ENCODE measurements at places on chromosomes 7 and 10.
A peak's percentile ranks its signal among the peaks of the same experiment; 100 is the strongest.

- no peaks in the 10 kb centered on the region for H3K36me3 ChIP-seq
- no peaks in the 10 kb centered on the region for H3K27me3 ChIP-seq
- peaks cover 56% of the 10 kb centered on the region for H3K4me1 ChIP-seq
These were observed 146.0 kb downstream of the RAPGEF5 start for GRCh38 chr7:22210967-22211366.

DNA sequence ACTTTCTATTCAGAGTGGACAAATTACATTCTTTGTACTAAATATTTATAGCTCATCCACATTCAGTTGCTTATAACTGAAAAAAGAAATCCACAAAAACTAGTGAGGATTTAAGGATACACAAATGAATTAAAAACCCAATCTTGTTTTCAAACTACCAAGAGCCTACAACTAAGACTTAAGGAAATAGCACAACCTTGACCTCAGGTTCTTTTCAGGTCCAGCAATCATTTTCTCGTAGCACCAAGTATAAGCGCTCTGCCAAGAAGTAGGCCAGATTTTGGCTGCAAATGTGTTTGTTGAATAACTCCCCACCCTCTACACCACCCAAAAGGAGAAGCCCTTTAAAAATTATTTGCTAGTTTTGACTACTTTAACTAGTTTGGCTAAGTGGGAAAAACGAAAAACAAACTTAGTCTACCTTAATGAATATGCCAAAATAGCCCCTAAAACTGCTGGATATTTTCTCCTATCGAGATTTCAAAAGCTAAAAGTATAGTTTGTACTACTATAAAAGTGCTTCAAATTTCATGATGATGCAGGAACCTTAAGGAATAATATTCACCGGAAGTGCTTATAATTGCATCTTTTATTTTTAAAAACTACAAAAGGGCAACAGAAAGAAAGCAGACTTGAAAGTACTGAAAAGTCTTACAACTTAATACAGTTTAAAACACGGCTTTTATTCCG is 2.7 kb upstream of the KMT2E start:
- H3K4me1 ChIP-seq: peaks cover 39% of the 10 kb centered on the region
- no peak for DNase-seq
- H3K36me3 ChIP-seq: no peaks in the 10 kb centered on the region
- no peaks in the 10 kb centered on the region for H3K27me3 ChIP-seq
- peak overlapping the region; percentile 100 for H3K27ac ChIP-seq

DNA sequence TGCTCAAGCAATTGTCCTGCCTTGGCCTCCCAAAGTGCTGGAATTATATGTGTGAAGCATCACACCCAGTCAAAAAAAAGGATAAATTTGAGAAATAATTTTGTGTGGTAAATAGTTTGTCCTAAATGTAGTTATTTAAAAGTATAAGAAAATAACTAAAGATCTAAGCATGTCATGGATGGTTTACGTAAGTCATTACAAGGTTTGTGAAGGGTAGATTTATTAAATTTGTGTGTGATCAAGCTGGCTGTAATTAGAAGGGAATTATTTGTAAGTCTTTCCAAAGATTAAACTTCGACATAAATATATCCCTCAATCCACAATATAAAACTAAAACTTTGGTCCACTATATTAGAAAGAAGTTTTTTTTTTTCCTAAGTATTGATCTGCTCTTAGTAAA is 28.6 kb downstream of the ORC5 start:
- H3K27me3 ChIP-seq: no peaks in the 10 kb centered on the region
- no peak overlapping the region for H3K4me3 ChIP-seq
- H3K27ac ChIP-seq: no peak overlapping the region
- peaks cover 6% of the 10 kb centered on the region for H3K4me1 ChIP-seq

DNA sequence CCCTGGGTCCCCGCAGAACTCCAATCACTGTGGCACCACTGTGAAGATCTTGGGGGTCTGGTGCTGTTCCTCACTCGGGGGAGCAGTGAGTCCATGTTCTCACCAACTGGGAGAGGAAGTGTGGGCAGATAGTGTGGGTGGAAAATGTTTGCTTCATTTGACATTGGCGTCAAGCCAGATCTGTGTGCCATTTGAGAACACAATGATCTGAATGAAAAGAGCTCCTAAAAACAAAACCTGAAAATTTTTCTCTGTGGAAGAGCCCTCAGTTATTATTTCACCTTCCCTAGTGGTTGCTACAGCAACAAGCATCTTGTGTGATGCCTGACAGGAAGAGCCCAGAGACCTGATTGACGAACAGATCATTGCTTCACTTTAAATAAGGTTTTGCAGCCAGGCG is 125.6 kb downstream of the VIPR2 start:
- DNase-seq: no peak
- H3K4me1 ChIP-seq: peaks cover 38% of the 10 kb centered on the region
- H3K27me3 ChIP-seq: no peaks in the 10 kb centered on the region
- peak overlapping the region; percentile 37 for H3K27ac ChIP-seq
- H3K4me3 ChIP-seq: no peak overlapping the region
- H3K36me3 ChIP-seq: no peaks in the 10 kb centered on the region

GRCh38 chr7:156051884-156052283 is 239.6 kb upstream of the SHH start:
- H3K27ac ChIP-seq: no peak overlapping the region
- DNase-seq: no peak
- H3K27me3 ChIP-seq: peaks cover 2% of the 10 kb centered on the region
- no peak overlapping the region for H3K4me3 ChIP-seq
- no peaks in the 10 kb centered on the region for H3K4me1 ChIP-seq

- no peak overlapping the region for H3K4me3 ChIP-seq
- DNase-seq: no peak
- H3K36me3 ChIP-seq: peaks cover 49% of the 10 kb centered on the region
- no peaks in the 10 kb centered on the region for H3K27me3 ChIP-seq
- H3K27ac ChIP-seq: no peak overlapping the region
These were observed 22.7 kb downstream of the RBM28 start for GRCh38 chr7:128321044-128321422.

GRCh38 chr10:130749911-130750310 is 561.6 kb downstream of the TCERG1L start:
- DNase-seq: peak; percentile 2
- peaks cover 16% of the 10 kb centered on the region for H3K4me1 ChIP-seq
- H3K36me3 ChIP-seq: no peaks in the 10 kb centered on the region
- H3K4me3 ChIP-seq: no peak overlapping the region
- no peaks in the 10 kb centered on the region for H3K27me3 ChIP-seq
- H3K27ac ChIP-seq: no peak overlapping the region

- H3K4me1 ChIP-seq: peaks cover 22% of the 10 kb centered on the region
- no peaks in the 10 kb centered on the region for H3K27me3 ChIP-seq
- no peak for DNase-seq
- no peaks in the 10 kb centered on the region for H3K36me3 ChIP-seq
- peak overlapping the region; percentile 100 for H3K27ac ChIP-seq
- H3K4me3 ChIP-seq: peak overlapping the region; percentile 98
These were observed 1.2 kb upstream of the NAMPT start for GRCh38 chr7:106285855-106286492.

DNA sequence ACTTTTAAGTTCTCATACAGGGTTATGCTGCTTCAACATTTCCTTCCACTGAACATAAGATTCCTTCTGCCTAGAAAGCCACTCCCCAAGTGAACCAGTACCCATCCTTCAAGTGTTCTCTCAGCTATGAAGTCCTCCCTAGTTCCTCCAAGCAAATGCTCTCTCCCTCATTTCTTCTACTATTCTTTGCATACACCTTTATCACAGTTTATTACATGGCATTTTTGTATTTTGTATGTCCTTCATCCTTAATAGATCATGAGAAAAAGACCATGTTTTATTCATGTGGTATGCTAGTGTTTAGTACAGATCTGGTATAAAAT is 1.9 kb downstream of the SYPL1 start:
- H3K36me3 ChIP-seq: peaks cover 4% of the 10 kb centered on the region
- no peaks in the 10 kb centered on the region for H3K27me3 ChIP-seq
- peak overlapping the region; percentile 43 for H3K27ac ChIP-seq
- peak overlapping the region; percentile 38 for H3K4me3 ChIP-seq

GRCh38 chr10:132980426-132981172 is 38.2 kb upstream of the CFAP46 start:
- H3K27me3 ChIP-seq: peaks cover 67% of the 10 kb centered on the region
- DNase-seq: no peak
- H3K36me3 ChIP-seq: no peaks in the 10 kb centered on the region
- H3K27ac ChIP-seq: no peak overlapping the region
- H3K4me3 ChIP-seq: no peak overlapping the region
- H3K4me1 ChIP-seq: no peaks in the 10 kb centered on the region

DNA sequence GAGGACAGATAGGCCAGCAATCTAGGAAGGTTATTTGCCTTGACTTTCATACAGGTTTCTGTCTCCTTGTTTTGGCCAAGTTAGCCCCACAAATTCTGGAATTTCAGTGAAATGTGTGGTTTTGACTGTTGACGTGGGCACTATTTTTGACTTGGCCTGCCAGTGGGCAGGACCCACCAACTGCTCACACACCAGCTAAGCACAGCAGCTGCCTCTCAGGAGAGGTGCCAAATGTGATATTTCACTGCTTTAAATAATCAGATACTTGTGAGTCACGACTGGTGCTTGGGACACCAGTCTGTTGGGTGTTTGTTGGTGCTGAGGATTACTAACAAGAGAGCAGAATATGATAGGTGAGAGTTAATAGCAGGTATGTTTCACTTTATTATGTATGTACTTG is 409.7 kb upstream of the MTPN start:
- no peaks in the 10 kb centered on the region for H3K27me3 ChIP-seq
- no peak for DNase-seq
- H3K36me3 ChIP-seq: no peaks in the 10 kb centered on the region
- H3K4me3 ChIP-seq: no peak overlapping the region
- H3K27ac ChIP-seq: no peak overlapping the region

DNA sequence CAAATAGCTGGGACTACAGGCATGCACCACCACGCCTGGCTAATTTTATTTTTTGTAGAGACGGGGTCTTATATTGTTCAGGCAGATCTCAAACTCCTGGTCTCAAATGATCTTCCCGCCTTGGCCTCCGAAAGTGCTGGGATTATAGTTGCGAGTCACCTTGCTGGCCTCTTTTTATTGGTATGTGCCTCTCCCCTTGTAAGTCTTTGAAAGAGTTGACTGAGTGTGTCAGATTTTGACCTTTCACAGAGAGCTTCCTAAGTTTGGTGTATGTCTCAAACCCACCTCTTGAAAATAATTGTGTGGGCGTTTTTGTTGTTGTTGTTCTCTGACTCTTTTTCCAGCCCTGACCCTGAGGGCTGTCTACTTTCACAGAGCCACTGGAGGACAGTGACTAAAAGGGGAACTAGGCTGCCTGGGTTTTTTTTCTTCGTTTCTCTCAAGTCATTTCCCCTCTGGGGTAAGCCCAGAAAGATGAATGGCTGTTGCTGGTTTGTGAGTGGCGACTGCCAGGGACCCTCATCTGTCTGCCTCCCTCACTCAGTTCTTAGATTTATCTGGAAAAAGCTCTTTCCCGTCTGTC is 262.8 kb downstream of the ZEB1 start:
- no peaks in the 10 kb centered on the region for H3K36me3 ChIP-seq
- H3K4me3 ChIP-seq: no peak overlapping the region
- peak overlapping the region; percentile 71 for H3K27ac ChIP-seq
- no peaks in the 10 kb centered on the region for H3K27me3 ChIP-seq

DNA sequence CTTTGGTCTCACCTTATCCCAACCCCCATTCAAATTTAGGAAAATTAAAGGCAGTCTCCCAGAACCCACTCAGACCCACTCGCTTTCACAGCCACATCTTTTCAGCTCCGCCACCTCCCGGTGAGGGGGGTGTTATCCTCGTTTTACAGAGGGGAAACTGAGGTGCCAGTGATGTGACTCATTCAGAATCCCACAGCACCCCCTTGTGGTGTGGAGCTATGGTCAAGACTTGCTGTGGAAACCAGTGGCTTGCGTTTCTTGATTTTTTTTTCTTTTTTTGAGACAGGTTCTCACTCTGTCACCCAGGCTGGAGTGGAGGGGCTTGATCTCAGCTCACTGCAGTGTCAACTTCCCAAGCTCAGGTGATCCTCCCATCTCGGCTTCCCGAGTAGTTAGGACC is 27.6 kb downstream of the SLC35G1 start:
- no peaks in the 10 kb centered on the region for H3K36me3 ChIP-seq
- H3K27ac ChIP-seq: no peak overlapping the region
- DNase-seq: no peak

DNA sequence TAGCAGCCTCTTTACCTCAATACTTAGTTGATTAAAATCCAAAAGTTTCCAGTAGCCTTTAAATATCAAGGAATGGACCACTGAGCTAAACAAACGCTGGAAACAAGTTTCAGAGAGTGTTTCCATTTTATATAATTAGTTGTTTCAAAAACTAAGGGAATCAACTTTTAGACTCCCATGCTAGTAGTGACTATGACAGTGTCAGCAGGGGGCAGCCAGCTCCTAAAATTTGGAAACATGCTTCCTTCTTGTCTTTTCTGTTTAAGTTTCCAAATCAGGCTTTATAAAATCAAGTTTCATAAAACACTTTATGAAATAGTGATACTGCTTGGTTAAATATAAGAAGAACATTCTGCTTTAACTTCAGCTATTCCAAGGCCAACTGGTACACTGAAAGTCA is 138.2 kb upstream of the TMEM229A start:
- DNase-seq: no peak
- no peak overlapping the region for H3K27ac ChIP-seq
- H3K4me3 ChIP-seq: no peak overlapping the region
- no peaks in the 10 kb centered on the region for H3K36me3 ChIP-seq
- peaks cover 2% of the 10 kb centered on the region for H3K4me1 ChIP-seq

GRCh38 chr7:17369691-17370426 is 71.4 kb downstream of the AHR start:
- H3K27ac ChIP-seq: peak overlapping the region; percentile 6
- H3K4me1 ChIP-seq: peaks cover 41% of the 10 kb centered on the region
- H3K4me3 ChIP-seq: no peak overlapping the region
- no peak for DNase-seq
- H3K27me3 ChIP-seq: peaks cover 1% of the 10 kb centered on the region
- H3K36me3 ChIP-seq: no peaks in the 10 kb centered on the region

GRCh38 chr10:110744782-110745181 is 100.6 kb downstream of the RBM20 start:
- H3K4me3 ChIP-seq: no peak overlapping the region
- H3K27ac ChIP-seq: no peak overlapping the region
- peaks cover 7% of the 10 kb centered on the region for H3K36me3 ChIP-seq

DNA sequence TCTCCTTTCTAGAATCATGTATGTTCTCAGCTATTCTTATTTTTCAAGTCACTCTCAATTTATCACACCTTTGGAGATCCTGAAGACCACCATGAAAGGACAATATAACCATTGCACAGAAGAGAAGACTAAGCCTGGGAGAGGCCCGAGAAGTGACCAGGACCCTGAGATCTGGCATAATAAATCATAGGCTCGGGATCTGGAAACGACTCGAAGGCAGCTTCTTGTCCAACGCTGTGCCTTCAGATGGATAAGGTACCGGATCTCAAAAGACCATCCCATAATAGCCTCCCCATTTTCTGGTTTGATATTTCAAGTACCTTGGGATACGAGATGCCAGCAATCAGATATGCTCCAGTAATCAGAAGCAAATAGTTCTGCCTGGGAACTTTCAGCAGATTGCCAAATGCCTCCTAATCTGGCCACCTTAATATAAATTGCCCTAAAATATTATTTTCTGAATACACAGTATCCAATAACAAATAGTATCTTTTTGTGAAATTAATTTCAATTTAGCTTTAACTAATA is 179.2 kb upstream of the ZMIZ1 start:
- DNase-seq: no peak
- H3K36me3 ChIP-seq: peaks cover 3% of the 10 kb centered on the region
- no peak overlapping the region for H3K4me3 ChIP-seq
- no peaks in the 10 kb centered on the region for H3K27me3 ChIP-seq
